Substantia nigra (tissue), 51 donors: ENCODE measurements at places on chromosomes 11 and 22.

DNA sequence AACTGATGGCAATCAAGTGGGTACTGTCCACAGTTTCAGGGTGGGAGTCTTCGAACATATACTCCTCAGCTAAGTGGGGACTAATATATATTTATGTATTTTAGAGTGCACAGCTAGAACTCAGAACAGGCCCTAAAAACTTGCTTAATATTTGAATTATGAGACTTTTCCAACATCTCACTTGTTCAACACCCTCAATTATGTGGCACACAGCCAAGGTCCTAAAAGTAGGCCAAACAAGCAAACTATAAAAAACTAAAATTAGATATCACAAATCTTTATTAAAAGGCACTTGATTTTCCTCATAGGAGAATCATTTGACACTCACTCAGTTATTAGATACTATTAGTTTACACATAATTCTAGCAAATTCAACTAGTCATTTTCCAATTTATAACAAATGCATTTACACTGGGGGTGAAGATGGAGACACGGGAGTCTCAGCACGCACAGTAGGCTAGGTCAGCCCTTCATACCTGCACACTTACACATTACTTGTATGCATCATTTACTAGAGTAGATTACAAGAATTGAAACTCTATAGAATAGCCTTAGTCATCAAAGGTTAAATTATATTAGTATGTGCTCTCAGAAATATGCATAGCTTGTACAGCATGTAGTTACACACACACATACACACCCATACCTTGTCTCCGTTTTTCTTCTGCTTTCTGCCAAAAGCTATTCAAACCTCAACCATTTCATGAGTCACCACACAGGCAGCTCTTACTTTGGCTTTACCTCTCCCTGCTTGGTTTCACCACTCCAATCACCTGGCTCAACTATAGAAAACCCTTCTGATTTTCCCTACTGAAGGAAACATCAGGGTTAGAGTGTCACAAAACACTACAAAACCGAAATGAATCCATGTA, 171.5 kb downstream of the SBF2 start:
- no peak for DNase-seq

GRCh38 chr11:103395612-103396011, 286.4 kb downstream of the DYNC2H1 start:
- no peak for DNase-seq

DNA sequence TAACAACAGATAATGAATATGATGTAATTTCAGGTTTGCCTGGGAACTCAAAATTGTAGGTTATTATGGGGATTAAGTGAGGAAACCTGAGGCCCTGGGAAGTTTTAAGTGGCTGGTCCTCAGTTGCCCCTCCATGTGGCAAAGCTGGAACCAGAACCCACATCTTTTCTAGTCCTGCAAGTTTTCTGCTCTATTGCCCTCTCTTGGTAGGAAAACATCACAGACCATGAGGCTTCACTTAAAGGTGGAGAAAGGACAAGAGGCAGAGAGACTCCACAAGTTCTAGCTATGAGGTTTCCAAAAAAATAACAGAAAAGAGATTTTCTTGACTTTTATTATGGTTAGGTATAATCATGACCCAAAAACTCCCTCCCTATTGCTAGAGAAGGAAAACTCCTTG, 115.5 kb upstream of the DDI1 start:
- no peak for DNase-seq

DNA sequence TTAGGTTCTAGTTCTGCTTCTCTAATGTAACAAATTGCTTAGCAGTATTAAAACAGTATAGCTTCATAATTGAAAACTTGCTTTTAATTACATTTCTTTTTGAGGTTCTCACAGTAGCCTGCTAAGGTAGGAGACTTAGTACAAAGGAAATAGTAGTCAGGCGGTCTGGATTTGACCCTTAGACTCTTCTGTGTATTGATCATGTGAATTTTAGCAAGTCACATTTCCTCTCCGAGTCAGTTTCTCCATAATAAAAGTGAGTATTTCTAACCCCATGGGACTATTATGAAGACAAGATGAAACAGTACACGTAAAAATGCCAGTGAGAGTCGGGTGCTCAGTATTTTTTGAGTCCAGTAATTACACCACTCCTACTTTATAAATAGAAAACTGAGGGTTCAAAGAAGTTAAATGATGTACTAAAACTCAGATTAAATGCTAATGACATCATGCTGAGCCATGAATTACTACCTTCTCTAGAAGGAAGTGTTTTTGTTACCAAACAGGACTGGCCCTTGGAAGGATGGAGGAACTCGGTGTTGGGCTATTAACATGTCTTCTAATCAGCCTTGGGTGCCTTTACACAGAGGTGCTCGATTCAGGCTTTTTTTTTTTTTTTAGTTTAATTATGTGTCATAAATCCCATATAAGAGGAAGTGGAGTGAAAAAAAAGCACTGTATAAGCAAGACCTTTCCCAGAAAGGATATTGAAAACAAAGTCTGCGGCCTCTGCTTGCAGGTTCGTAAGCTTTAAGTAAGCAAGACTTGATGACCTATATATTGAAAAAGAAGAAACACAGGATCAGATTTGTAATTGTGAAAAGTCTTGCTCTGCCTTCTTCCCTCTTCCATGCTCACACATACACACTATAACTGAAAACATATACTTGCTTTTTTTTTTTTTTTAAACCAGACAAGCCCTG, 109.0 kb downstream of the EMSY start:
- DNase-seq = no peak

GRCh38 chr11:119706029-119706428, 23.0 kb downstream of the NECTIN1 start:
- no peak for DNase-seq

GRCh38 chr22:28933321-28933720, 49.9 kb downstream of the ZNRF3 start:
- no peak for DNase-seq

DNA sequence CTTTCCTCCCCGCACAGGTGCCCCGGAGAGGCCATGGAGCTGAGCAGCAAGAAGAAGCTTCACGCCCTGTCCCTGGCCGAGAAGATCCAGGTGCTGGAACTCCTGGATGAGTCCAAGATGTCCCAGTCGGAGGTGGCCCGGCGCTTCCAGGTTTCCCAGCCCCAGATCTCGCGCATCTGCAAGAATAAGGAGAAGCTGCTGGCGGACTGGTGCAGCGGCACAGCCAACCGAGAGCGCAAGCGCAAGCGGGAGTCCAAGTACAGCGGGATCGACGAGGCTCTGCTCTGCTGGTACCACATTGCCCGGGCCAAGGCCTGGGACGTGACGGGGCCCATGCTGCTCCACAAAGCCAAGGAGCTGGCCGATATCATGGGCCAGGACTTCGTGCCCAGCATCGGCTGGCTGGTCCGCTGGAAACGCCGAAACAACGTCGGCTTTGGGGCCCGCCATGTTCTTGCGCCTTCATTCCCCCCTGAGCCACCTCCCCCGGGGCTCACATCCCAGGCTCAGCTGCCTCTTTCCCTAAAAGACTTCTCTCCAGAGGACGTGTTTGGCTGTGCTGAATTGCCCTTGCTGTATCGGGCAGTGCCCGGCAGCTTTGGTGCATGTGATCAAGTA, 1.3 kb downstream of the TIGD3 start:
- DNase-seq = no peak

GRCh38 chr11:60887556-60887955, 18.8 kb downstream of the PRPF19 start:
- no peak for DNase-seq

GRCh38 chr22:19149047-19149883, 827 bp downstream of the GSC2 start:
- DNase-seq = no peak

- no peak for DNase-seq
Observed at GRCh38 chr22:48091060-48091650, 1328.7 kb downstream of the TBC1D22A start.

DNA sequence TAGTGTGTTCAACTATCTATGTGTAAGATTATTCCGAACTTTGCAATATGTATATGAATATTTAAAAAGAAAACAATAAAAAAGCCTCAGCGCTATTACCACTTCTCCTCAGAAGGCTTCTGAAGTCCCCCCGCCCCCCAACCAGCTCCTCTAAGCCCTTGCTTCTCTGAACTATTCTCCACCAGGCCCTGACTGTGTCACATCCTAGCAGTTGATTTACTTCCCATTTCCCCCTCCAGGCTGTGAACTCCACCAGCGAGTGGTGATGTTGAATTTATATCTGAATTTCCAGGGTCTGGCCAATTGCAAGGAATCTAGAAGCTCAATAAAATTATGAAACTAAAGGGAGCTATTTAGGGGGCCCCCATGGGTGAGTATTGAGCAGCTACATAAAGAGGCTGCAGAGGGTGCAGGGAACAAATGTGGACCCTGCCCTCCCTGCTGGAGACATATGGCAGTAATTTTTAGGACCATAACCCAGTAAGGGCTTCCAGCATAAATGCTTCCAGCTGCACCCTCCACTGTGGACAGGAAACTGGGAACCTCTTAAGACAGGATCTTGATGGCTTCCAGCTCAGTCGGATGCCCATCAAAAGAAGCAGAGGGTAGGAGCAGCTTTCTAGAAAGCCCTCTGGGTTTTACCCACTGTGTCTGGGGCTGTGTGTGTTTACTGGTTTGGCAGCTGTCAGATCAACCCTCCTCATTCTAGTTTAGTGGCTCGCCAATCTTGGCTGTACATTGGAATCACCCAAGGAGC, 81.4 kb downstream of the TIMP3 start:
- no peak for DNase-seq

DNA sequence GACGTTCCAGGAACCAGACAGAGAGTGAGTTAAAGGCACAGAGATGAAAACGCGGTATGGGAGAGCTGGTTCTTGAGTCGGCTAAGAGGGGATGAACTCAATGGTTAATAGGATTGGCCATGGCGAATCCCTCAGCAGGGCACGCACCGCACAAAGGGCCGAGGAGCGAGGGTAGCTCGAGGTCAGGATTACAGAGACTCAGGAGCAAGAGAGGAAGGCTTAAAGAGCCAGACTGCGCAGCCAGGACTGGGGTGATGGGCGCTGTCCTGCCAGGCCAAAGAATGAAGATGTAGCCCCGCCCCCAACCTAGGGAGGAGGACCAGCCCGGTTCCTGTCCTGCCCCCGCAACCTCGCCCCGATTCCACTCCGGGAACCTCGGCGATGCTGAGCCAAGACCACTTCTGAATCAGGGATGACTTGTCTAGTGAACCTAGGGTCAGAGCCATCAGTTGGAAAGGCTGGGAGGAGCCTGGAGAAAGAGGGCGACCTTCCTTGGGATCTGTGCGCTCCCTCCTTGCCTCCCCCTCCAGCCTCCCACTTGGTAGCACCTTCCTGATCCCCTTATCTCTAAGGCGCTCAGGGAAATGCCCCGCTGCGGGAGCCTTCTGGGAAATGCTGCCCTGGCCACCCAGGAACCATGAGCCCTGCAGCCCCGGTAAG, at the start of gene PLEKHB1:
Gene PLEKHB1 (plus strand): TSS at position 610 of the 660 bp plus-strand sequence. CDS start 28 bp downstream, at position 638.
- DNase-seq = no peak

- no peak for DNase-seq
Observed at GRCh38 chr22:25069758-25070481, 117.4 kb downstream of the KIAA1671 start.

DNA sequence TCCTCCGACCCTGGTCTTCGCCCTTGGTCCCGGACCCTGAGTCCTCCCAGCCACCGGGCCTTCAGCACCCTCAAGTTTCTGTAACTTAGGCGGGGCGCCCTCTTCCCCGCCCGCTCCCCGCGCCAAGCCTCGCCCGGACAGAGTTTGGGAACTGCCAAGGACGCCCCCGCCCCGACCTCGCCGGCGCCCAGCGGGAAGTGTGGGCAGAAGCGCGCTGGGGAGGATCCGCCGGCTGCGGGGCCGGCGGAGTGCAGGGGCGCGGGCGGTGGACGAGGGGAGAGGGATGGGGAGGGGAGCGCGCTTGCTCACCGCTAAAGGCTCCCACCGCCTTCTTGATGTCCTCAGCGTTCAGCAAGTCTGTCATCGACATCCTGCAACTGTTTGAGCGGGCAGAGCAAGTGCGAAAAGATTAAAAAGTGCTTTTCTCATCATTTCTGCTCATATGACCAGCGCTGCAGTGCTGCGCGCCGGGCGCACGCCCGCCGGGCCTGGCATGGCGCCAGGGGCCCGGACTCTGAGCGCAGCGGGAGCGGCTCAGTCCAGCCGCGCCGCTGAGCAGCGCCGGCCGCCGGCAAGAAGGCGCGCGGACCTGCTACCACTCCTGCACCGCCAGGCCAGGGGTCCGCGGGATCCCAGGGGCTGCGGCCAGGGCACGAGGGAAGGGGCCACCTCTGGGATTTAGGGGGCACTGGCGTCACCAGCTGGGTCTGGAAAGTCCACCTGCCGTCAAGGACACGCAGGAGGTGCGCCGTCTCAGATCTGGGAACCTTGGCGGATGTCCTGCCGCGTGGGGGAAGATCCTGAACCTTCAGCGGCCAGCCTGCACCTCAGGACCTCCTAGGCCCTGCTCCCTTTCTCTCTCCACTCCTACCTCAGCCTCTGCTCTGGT, at the start of gene PVALB:
Gene PVALB (minus strand): TSS at position 400 of the 889 bp plus-strand sequence. CDS start 30 bp downstream, at position 370.
- DNase-seq = no peak

DNA sequence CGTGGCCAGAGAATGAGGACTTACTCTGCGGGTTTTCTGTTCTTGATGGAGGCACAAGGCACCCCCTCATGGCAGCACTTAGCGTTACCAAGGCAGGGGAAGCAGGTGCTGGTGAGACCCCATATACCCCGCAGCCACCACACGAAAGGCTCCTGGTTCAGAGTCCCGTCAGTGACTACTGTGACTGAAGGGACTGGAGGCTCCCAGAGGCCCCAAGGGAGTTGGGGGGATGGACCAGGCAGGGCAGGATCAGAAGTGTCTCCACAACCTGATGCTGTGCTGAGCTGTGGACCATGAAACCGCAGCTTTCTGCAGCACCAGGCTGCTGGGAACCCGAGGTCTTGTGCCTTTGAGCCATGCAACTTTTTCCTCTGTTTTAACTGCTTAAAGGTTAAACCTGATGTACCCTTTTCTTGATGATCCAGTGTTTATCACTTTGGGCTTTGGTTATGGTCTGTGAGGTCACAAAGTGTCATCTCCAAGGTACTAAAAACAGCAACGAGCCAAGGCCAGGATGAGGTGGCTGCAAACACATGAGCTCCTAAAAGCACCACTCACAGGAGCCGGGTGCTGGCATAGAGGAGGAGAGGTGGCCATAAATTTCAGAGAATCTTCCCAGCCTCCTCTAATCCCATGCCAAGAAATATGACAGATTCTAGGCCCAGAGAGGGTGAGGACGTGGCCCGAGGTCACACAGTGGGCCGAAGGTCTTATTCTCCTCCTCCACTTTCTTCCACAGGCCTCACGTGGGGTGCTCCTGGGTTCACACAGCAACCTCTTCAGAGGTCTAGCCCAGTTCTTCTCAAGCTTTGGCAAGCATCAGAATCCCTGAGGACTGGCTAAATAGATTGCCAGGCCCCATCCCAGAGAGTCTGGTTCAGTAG, 4.2 kb upstream of the LRRC32 start:
- DNase-seq = no peak

- DNase-seq = no peak
Observed at GRCh38 chr11:117573326-117573725, 223.7 kb downstream of the DSCAML1 start.
